H7 (cell line): ENCODE measurements at places on chromosomes 3 and 15. TPM values are rescaled to one million over a fixed set of nuclear protein-coding genes. Genes with fewer than 3 reads are reported as not detected.
A peak's percentile ranks its signal among the peaks of the same experiment; 100 is the strongest.

Gene GLDN
- total RNA-seq, result 0.35 and 0.67 TPM in 2 replicates

Gene SLC7A14
- 2.0 and 2.6 TPM in 2 replicates for total RNA-seq

Gene CAMK2N2
- 1.5 and 1.6 TPM in 2 replicates for total RNA-seq

Gene COL7A1
- total RNA-seq, result 19.4 and 29.4 TPM in 2 replicates

Gene TLR9
- not detected in 2 replicates for total RNA-seq

Gene CPEB1
- total RNA-seq, result 1.3 and 4.0 TPM in 2 replicates

Gene EFCC1
- total RNA-seq, result 0.21 and 0.81 TPM in 2 replicates

Gene NKIRAS1
- 7.8 and 9.6 TPM in 2 replicates for total RNA-seq

Gene CFAP91
- total RNA-seq, result 0.37 and 1.8 TPM in 2 replicates

Gene IMPG2
- 0.03 and 0.04 TPM in 2 replicates for total RNA-seq

Gene CX3CR1
- total RNA-seq, result 0.03 and 1.0 TPM in 2 replicates

Gene EPHA3
- 0.31 and 0.33 TPM in 2 replicates for total RNA-seq

Gene STX19
- total RNA-seq, result not detected in 2 replicates

Gene TTBK2
- 4.2 and 6.5 TPM in 2 replicates for total RNA-seq

Gene MINAR1
- total RNA-seq, result 1.0 and 1.1 TPM in 2 replicates

Gene DCLK3
- total RNA-seq, result 0.37 and 0.42 TPM in 2 replicates

DNA sequence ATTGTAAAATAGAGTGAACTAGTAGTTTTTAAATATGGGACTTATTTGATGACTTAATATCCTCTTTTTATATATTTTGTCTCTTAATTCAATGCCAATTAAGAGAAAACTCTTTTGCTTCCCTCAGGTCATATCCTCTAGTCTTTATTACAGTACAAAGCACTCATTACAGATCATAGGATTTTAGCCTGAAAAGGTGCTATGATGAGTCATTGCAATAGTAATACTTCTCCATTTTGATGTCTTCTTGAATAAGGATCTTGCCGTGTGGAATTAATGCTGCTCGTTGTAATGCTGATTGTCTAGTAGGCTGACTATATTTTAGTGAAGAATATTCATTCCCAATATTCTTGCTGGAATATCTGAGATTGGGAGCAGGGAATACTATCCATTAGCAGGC, 612.2 kb upstream of the GOLIM4 start:
- no peak for DNase-seq

DNA sequence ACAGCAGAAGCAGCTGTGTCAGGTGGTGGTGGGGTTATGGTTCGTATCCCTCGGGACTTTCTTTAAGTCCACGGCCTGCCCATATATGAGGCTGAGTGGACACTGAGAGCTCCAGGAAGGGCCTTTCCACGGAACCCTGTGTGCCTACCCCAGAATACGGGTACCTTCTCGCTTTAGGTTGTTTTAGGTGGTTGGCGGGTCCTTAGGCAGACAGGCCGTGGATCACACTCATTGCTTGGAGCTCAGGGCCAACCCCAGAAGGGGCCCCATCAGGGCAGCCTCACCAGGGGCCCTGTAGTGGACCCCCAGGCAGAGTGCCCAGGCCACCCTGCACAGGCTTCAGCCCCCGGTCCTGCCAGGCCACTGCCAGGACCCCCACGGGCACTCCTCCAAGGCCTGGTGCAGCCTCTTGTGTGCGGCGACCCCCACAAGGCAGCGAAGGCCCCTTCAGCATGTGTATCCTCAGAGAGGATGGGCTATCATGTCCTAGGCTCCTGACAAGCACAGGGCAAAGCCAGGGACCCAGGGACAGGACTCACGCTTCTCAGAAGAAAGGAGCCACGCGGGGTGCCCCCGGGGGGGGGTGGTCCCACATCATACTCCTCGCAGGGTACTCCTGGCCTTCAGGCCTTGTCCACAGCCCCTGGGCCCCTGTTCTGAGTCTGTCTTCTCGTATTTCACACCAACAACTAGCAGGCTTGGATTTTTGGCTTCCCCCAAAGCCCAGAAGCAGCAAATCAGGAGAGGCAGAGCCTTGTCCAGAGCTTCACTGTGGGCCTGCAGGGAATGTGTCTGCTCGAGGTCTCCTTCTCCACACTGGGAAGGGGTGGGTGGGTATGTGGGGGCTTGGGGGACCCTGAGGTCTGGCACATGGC, 93.4 kb downstream of the LRRK1 start:
- no peak for DNase-seq

- DNase-seq, result no peak
These were observed 65.5 kb upstream of the NPHP3 start for GRCh38 chr3:132787616-132788300.

GRCh38 chr3:179236669-179237301, 14.1 kb downstream of the KCNMB3 start:
- no peak for DNase-seq

DNA sequence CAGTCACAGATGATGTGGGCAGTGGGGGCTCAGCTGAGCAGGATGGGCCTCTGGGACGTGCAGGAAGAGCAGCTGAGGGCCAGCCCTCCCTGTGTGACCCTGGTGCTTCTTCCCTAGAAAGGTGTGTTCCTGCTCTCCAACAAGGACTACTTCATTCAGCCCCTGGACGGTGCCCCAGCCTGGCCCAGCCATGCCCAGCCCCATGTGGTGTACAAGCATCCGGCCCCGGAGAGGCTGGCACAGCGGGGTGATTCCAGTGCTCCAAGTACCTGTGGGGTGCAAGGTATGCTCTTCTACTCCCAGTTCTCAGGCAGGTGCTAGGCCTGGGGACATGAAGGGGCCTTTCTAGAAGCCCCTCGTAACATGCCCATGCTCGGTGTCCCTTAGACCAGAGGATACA, 38.3 kb downstream of the SAXO2 start:
- peak; percentile 16 for DNase-seq

- no peak for DNase-seq
These were observed 29.8 kb downstream of the LDHAL6B start for GRCh38 chr15:59236394-59236793.

DNA sequence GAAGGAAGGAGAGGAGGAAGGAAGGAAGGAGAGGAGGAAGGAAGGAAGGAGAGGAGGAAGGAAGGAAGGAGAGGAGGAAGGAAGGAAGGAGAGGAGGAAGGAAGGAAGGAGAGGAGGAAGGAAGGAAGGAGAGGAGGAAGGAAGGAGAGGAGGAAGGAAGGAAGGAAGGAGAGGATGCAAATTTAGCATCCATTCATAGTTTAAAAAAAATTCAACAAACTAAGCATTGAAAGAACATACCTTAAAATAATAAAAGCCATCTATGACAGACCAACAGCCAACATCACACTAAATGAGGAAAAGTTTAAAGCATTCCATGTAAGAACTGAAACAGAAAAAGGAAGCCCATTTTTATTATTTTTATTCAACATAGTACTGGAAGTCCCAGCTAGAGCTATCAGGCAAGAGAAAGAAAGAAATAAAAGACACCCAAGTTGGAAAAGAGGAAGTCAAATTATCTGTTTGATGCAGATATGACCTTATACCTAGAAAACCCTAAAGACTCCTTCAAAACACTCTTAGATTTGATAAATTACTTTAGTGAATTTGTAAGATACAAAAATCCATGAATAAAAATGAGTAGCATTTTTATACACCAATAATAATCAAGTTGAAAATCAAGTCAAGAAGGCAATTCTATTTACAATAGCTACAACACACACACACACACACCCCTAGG, 52.2 kb upstream of the FXR1 start:
- no peak for DNase-seq

DNA sequence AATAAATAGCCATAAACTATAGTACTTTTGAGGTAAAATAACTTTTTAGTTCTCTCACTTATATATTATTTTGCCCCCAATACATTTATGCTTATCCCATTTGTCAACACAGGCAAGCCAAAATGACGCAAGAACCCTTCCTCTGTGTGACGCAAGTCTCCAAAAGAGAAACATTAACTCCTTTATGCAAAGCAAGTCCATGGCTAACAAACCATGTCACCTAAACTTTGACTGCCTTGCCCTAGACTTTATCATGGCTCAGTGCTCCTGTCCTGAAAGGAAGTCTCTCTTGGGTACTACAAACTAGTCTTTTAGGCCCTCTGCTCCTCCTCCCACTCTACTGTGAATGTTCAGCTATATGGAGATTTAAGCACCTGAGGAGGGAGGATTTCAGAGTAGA, 230.5 kb downstream of the UNC13C start:
- DNase-seq, result no peak

GRCh38 chr15:57320631-57321220, 55.6 kb upstream of the CGNL1 start:
- no peak for DNase-seq

GRCh38 chr3:128942161-128942952, 51.5 kb downstream of the CFAP92 start:
- DNase-seq, result no peak

- peak; percentile 57 for DNase-seq
These were observed at the start of gene CD80 for GRCh38 chr3:119559441-119559963. TSS of gene CD80 (minus strand) at chr3:119559614. CDS start at chr3:119557728, 1,886 bp downstream.

DNA sequence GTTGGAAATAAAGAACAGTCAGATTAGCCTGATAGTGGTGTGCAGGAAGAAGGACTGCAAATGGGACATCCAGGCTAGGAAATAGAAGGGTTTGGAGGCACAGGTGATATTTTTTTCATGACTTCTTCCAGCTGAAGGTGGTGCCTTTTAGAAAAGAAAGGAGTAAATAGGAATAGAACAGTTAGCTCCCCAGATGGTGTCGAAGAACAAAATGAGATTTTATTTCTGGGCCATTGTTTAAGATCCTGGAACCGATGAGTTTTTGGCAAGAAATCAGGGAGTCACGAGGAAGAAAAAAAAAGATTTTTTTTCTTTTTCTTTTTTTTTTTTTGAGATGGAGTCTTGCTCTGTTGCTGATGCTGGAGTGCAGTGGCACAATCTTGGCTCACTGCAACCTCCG, 9.8 kb upstream of the NCK1 start:
- no peak for DNase-seq

- DNase-seq, result peak; percentile 44
These were observed 188.3 kb downstream of the IL5RA start for GRCh38 chr3:2921903-2922302.

GRCh38 chr3:13792512-13793371, 87.1 kb downstream of the WNT7A start:
- DNase-seq, result peak; percentile 77

DNA sequence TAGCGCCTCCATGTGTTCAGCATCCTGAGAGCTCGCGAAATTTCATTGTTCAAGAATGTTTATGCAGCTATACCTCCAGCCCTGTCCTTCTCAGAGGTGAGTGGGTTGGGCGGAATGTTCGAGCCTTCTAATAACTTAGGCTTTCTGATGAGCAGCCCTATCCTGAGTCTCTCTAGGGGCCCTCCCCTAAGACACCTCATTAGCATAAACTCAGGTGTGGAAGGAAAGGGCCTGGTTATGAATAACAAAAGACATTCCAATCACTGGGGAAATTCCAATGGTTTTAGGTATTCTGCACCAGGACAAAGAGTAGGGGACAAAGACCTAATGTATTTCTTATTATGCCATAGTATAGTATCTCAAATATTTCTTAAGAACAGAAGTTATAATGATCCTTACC, 138.1 kb upstream of the PDZRN3 start:
- peak; percentile 60 for DNase-seq

DNA sequence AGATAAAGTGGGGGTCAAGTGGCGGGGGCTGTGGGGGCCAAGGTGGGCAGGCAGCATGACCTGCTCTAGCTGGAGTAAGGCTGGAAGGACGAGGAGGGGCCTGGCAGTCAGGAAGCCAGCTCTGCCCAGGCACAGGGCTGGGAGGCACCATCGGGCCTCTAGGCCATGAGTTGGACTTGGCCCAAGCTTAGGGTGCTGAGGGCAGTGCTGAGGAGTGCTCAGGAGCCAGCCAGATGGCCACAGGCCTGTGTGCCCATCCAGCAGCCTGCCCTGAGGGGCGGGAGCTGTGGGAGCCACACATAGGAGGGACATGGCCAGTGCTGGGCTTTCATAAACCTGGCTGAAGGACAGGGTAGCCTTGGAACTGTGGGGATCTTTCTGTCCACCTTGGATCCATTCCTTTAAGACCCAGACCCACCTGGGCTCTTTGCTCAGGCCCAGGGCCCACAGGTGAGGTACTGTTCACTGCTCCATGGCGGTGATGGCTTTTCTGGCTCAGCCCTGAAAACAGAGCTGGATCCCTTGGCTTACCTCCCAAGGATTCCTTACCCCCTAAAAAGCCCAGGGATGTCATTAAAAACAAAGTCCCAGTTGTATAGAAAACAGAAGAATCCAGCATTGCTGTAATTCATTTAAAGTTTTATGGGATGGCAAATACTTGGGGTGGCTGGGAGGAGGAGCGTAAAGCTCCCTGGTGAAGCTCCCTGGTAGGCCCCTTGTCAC, 137.0 kb downstream of the DNAJB8 start:
- no peak for DNase-seq

- no peak for DNase-seq
These were observed 62.4 kb downstream of the NSMCE3 start for GRCh38 chr15:29207027-29207757.

DNA sequence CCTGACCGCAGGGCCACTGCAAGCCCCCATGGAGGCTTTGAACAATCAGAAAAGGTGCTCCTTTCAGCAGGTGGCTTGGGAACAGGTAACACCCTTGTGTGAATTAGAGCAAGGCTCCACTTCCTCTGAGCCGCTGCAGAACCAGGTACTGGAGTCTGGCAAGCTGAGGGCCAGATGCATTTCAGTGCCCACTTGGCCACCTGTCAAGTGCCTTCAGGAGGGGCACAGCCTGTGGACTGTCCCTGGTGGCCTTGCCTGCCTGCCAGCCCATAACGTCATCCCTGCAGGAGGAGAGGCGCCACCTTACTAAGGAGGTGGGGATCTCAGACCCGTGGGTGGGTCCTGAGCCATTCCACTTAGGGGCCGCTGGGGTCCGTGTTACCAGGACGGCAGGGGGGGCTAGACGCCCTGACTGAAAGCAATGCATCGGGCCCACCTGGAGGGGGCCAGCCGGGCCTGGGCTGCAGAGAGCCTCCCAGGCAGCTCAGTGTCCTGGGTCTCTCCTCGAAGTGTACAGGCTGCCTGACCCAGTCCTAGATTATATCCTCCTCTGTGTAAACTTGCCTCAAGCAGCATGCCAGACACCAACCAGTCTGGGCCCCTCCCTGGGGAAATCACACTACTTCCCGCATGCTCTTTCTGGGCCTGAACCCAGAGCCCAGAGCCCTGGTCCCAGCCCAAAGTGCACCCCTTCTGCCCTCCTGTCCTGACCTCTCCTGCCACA, 16.1 kb downstream of the SPTBN5 start:
- peak; percentile 86 for DNase-seq

- DNase-seq, result no peak
These were observed 53.8 kb downstream of the CMTM8 start for GRCh38 chr3:32292085-32292796.

- no peak for DNase-seq
These were observed 16.9 kb upstream of the CFAP161 start for GRCh38 chr15:81117136-81117535.

GRCh38 chr15:48345516-48345915, 14.3 kb downstream of the DUT start:
- DNase-seq, result no peak
